Hematopoietic multipotent progenitor cell treated with erythropoietin and hydrocortisone succinate and interleukin-3 and kit ligand, for 6 days (in vitro differentiated cells): ENCODE measurements at places on chromosomes 16 and 17.
A peak's percentile ranks its signal among the peaks of the same experiment; 100 is the strongest.

GRCh38 chr16:56252835-56253234, 61.5 kb downstream of the GNAO1 start:
- no peak for DNase-seq

GRCh38 chr16:1379304-1380076, 27.8 kb downstream of the GNPTG start:
- DNase-seq: peak; percentile 81

DNA sequence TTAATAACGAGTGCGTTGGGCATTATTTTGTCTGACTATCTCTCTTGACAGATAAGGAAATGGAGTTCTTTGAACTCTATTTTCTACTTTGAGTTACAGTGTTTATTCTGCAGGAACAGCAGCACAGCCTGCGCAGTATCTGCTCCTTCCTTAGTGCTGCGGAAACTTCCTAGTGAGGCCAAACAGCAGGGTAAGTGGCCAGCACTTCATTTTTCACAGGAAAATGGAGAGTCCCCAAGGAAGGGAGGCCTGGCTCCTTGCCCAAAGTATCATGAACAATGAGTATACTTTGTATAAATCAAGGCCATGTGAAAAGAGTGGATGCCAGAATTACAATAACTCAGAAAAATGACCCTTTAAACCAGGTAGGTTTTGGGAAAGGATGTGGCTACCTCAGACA, 140.6 kb downstream of the VPS53 start:
- no peak for DNase-seq

- peak; percentile 65 for DNase-seq
Observed at GRCh38 chr16:709566-710499, 4.2 kb upstream of the FBXL16 start.

- no peak for DNase-seq
Observed at GRCh38 chr16:23222929-23223328, 40.4 kb downstream of the SCNN1G start.

GRCh38 chr16:57711993-57712392, 17.4 kb downstream of the DRC7 start:
- no peak for DNase-seq

- no peak for DNase-seq
Observed at GRCh38 chr16:89051521-89052166, 42.0 kb upstream of the ACSF3 start.

- DNase-seq: peak; percentile 85
Observed at GRCh38 chr17:46191322-46192188, 1.7 kb downstream of the KANSL1 start.

DNA sequence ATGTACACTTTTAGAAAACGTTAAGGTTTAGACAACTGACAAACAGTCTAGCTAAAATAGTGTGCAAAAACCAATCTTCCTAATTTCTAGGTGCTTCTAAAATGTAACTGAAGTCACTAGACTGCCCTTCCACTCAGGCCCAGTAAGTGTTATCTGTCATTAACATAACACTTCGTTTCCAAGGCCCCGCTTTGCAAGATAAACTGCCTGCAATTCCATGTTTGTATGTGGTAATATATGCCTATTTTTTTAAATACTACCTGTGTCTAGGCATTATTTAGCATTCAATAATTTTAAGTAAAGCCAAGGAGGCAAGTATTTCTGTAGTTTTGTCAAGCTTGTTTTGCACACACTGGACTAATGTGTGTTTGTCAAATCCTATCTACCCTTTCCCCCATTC, 3.2 kb downstream of the USP32 start:
- DNase-seq: peak; percentile 93

DNA sequence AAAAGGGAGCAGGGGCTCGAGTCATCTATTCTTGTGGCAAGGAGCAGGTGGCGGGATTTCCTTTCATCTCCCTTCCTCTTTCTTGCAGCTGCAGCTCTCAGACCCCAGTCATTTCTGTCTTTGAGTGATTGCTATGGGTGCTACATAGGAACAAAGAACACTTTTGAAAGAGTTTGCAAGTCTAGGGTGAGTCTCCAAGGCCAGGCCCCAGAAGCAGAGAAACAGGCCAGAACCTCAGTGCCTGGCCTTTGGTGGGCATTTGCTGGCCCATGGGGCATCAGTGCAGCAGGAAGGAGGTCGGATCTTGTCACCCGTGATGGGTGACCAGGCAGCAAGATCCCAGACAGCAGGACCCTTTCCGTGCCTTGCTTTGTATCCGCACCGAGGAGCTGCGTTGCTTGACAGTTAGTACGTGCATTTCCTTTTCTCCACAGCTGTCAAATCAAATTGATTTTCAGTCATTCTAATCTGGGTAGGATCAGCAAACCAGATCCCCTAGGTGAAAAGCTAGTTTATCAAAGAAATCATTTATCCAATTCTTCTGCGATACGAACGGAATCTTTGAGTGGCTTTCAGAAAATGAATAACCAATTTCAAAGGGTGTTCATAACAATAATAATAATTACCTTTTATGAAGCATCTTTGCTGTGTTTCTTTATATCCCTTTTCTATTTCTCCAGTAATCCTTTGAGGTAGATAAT, 244.6 kb upstream of the MAF start:
- DNase-seq: peak; percentile 10

GRCh38 chr17:37774504-37774903, 29.6 kb upstream of the HNF1B start:
- DNase-seq: no peak

- no peak for DNase-seq
Observed at GRCh38 chr17:32356750-32357149, 6.8 kb downstream of the ZNF207 start.

DNA sequence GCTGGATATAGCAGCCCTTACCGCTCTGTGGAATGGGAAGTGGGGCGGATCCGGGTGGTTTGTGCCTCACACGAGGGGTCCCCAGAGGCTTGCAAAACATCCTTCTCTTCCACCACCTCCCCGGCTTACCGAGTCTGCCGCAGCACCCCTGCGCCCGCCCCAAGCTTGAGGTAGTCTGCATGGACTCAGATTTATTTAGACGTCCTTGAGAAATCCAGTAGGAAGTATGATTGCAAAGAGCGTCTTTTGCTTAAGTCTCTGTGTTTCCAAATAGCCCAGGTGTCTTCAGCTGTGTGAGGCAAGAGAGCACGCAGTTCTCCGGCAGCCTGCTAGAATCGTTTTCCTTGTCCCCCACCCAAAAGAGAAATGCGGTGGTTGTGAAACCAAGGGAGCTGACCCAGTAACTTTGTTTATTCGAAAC, 2.4 kb downstream of the KIAA0513 start:
- no peak for DNase-seq

- DNase-seq: no peak
Observed at GRCh38 chr17:4515501-4515900, 16.8 kb downstream of the SPNS2 start.

DNA sequence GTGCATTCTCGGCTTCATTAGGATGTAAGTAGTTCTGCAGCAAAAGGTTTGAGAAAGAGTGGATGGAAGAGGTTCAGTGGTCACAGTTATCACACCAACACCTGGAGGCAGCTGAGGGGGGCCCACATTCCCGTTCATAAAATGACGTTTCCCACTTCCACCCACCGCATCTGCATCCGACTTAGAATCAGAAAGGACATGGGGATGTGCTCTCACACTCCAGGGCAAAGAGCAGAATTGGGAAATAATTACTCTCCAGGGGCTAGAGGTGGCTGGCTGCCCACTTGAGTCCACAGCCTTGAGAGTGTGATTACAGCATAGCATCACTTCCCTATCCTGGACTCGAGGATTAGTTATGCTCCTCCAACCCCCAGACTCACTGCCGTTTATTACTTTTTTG, 122.0 kb downstream of the CPPED1 start:
- DNase-seq: no peak

DNA sequence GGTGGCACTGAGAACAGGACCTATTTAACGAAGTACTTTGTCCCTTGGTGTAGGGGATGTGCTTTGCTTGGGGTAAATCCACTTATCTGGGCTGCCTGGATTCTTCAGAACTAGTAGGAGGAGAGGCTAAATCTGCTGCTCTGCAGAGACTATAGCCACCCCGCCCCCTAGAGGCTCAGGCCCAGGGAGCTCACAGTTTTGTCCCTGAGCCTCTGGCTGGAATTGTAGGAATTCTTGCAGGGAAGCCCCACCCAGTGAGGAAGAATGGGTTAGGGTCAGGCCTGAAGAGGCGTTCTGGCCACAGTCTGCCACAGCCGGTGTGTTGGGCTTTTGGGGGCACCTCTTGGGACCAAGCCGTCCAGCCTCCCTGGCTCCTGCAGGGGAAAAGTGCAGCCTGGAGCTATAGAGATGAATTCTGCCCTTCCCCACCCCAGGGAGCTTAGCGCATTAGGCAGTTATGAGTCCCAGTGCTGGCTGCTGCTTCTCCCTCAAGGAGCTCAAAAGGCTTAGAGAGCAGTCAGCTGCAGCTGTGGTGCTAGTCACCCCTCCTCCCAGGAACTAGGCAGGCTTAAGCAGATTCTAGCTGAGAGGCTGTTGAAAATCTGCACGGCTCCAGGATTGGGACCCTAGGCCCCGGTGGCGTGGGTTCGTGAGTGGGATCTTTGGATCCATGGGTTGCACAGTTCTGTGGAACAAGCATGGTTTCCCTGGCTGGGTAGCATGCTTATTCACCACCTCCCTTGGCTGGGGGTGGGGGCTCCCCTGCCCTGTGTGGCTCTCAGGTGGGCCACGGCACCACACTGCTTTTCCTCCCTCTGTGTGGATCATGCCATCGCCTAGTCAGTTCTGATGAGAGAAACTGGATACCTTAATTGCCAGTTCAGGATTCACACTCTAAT, 237.4 kb upstream of the TOM1L1 start:
- no peak for DNase-seq

DNA sequence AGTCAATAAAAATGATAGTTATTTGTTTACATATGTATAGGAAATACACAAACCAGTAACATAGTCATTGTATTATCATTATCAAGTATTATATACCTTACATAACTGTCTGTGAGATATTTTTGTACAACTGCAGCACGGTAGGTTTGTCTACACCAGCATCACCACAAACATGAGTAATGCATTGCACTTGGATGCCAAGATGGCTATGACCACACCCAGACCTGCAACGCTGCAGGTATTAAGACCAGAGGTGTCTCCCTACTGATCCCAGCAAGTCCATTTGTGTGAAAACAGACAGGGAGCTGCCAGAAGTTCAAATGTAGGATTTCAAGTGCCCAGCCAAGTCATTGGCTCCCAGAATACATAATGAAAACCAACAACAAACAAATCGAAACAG, 34.2 kb upstream of the NOS2 start:
- no peak for DNase-seq

DNA sequence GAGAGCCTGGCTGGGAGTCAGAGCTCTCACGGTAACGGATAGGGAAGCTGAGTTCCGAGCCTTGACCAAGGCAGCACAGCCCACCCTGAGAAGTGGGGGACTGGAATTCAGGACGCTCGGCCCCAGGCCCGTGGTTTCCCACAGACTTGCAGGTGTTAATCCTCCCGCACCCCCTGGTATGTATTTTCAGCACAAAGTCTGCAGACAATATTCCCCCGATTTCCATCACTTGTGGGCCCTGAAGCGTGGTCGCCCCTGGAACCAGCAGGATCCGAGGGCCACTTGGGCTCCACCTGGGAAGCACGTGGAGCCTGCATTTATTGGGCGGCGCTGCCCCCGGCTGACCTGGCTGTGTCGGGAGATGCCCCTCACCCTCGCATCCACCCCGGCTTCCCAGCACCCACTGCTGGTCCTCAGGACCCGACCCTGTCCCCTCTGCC, 60.2 kb downstream of the WSB1 start:
- DNase-seq: no peak

DNA sequence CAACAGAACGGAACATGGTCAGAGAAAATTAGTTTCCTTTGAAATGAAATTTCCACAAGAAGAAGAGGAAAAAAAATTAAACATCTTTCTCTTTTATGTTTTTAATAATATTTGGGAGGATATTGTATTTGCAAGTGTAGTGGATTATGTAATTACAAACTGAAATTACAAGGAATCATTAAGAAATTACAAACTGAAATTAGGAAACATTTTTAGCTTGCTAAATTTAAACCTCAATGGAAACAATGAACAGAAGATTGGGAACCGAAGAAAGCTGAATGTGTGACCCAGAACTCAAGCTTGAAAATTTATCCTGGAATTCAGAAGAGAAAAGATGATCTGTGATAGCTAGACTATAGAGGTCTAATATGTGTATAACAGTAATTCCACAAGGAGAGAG, 4.4 kb upstream of the PIK3R5 start:
- DNase-seq: no peak
